ENCODE measurements at places on chromosomes 3 and 15.
A peak's percentile ranks its signal among the peaks of the same experiment; 100 is the strongest.

GRCh38 chr3:8451696-8452095 is 49.9 kb upstream of the LMCD1 start:
- peak; percentile 87 for DNase-seq

- no peak for DNase-seq
These were observed 54.3 kb upstream of the SLC24A5 start for GRCh38 chr15:48066456-48066855.

DNA sequence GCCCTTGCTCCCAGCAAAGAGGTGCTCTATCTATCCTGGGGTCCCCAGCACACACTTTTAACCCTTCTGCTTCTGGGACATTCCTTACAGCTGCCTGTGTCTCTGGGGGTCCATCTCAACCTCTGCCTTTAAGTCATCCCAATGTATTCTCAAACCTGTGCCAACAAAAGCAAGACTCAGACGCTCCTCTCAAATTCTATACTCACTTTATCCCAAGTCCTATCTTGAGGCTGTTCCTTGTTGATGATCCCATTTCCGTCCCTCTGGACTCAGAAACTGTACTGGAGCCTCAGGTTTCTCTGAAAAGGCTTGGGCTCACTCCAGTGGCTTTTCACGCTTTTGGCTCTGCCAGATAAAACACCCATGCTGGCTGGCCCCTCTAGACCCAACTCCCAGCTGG is 69.7 kb downstream of the XXYLT1 start:
- DNase-seq: no peak

DNA sequence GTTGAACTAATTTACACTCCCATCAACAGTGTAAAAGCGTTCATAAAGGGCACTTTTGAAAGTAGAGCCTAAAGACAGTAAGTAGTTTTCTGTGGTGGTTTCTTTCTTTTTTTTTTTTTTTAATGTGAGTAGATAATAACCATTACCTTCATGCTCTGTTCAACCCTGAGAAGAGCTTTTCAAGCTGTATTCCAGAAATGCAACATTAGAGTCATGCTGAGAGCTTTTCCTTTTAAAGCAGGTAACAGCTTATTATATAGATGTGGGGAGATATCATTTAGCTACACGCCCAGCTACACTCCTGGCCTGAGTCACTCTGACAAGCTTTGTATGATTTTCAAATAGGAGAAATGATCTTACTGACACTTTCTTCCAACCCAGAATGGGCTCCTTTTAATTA is 96.2 kb upstream of the ARHGEF26 start:
- DNase-seq: no peak

DNA sequence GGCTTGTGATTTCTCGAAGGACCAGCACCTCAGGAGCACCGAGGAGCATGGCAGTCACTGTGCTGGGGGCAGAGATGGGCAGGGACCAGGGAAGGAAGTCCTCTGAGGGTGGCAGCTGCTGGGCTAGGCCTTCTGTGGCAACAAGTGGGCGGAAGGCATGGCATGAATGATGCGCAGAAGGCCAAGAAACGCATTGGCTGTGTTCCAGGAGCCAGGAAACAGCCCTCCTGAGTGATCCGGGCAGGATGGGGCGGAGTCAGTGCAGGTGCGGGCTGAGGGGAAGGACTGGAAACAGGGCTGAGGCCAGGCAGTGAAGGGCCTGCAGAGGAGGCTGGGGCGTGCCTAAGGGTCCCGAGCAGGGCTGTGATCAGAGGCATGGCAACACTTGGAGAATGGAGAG is 23.6 kb downstream of the MRPS11 start:
- DNase-seq: no peak

- peak; percentile 25 for DNase-seq
These were observed 54.8 kb upstream of the UTS2B start for GRCh38 chr3:191385101-191385500.

GRCh38 chr3:137199678-137200077 is 241.9 kb downstream of the IL20RB start:
- no peak for DNase-seq

- no peak for DNase-seq
These were observed 2.5 kb upstream of the HTR3C start for GRCh38 chr3:184050217-184050847.

- no peak for DNase-seq
These were observed 6.6 kb downstream of the CSNK1G1 start for GRCh38 chr15:64349375-64349774.

DNA sequence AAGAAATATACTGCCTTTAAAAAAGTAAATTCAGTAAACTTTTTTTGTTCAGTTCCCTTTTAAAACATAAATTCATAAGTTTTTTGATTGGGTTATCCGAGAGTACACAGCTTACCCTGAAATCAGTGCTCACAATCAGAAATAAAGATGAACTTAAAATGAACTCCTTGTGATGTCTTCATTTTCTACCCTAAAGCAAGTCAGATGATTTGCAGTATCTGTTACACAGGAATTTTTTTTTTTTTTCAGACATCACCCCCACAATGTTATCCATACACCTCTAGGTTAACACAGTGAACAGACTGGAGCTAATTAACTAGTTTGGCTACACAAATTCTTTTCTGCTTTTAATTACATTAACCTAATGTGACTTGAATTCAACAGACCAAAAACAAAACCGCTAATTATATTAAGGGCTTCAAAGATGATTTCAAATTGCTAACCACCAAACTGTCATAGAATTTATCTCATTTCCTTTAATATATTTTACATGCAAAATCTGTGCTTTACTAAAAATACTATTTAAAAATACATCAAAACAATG is 1042.0 kb downstream of the ROBO1 start:
- DNase-seq: no peak

DNA sequence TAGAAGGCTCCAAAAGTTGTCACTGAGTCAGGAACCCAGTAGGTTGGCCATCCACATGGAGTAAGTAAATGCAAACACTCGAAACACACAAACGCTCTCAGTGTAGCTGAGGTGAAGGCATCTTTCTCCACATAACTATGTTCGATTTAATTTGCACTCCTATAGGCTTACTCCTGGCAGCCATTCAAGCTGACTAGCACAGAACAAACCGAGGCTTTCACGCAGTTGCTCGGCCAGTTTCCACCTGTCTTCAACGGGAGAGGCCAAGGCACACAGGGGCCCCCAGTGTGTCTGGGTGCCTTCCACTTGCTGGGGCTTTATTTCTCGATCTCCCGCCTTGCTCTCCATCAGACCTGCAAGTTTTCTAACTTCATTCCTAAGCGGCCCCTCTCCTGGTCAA is 18.9 kb downstream of the RGMA start:
- DNase-seq: no peak

DNA sequence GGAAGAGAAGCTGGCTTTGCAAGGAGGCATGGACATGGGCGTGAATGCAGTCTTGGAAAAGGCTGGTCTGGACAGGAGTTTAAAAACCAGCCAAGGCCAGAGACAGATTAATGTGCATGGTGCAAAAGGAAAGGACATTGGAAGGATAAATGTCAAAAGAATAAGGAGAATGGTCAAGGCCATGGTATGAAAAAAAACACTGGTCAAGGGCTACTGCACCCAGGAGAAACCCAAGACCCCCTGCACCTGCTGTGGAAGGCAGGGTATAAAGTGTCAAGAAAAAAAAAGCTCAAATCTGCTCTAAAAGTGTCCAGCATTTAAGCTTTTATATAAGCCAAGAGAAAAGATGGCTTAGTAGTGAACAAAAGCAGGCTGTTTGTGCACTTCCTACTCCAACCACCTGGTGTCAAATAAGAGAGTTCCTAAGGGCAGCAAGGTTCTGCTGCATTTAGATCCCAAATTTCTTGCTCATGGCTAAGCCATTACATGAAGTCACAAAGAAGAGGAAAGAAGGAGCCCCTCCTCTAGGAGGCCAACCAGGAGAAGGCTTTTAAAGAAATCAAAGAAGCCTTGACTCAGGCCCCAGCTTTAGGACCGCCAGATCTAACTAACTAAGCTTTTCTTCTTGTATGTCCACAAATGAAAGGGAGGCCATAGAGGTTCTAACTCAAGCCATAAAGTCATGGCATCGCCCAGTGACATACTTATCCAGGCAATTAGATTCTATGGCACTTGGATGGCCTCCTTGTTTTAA is 16.9 kb downstream of the CCR4 start:
- no peak for DNase-seq

- DNase-seq: no peak
These were observed 22.4 kb downstream of the PAQR5 start for GRCh38 chr15:69320977-69321554.

DNA sequence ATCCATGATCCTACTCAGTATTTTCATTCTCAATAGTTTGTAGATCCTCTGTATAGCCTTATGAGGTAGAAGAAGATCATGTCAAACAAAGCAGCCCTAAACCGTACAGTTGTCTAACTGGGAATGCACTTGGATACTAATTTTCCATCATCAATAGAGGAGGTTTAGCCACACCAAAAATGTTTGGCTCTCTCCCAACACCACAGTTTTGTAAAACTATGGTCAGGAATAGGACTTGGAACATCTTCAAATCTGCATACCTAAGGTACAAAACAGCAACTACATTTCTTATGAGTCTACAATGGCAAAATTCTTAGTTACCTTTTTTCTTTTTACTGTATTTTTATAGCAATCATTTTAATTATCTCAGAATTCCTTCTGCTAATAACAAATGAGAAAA is 1001.6 kb downstream of the ROBO2 start:
- peak; percentile 84 for DNase-seq

- DNase-seq: peak; percentile 38
These were observed 81.5 kb upstream of the SLC2A2 start for GRCh38 chr3:171108066-171108465.

DNA sequence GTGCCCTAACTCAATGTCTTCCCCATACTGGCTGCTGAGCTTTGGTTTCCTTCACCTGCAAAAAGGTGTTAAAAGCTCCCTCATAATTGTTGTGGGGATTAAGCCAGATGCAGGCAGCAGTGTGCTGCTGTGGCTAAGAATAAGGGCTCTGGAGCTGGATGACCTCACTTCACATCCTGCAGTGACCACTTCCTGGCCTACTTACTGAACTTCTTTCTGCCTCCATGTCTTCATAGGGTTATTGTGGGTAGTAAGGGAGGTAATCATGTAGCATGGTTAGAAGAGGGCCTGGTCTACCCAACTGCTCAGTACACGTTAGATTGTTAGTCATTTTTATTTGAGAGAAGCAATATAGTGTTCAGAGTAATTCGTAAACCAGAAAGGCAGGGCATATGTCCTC is 18.4 kb downstream of the GYG1 start:
- DNase-seq: no peak

DNA sequence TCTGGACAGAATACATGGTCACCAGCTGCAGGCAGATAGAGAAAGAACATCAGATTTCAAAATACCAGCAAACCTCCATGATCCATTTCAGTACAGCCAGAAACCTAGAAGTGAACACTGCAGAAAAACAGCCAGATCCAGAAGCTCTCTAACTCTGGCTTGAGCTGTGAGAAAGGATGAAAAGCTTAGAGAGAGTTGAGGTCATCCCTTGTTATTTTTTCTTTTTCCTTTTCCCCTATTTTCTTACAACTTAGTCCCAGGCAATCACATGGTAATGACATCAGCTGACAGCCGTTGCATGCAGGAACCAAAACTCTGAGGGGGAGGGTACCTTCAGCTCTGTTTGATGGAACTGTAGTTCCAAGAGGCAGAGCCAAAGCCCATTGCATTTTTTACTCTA is 113.2 kb downstream of the TCF12 start:
- peak; percentile 37 for DNase-seq

DNA sequence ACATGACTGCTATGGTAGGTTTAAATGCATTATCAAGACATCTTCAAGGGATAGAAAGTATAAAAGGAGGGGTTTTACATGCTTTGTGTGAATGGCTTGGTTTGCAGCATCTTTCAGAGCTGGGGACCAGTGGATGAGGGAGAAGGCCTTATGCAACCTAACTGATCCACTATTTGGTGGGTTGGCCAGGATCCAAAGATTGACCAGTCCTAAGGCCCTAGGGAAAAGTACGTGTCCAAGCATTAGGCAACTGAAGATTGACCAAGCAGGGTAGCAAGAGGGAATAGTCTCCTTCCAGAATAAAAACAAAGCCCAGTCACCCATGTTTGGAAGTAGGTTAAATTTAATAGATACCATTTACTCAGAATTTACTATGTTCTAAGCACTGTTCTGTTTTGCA is 509.3 kb downstream of the EPHB1 start:
- no peak for DNase-seq
